ENCODE measurements at places on chromosomes 5 and 9.

DNA sequence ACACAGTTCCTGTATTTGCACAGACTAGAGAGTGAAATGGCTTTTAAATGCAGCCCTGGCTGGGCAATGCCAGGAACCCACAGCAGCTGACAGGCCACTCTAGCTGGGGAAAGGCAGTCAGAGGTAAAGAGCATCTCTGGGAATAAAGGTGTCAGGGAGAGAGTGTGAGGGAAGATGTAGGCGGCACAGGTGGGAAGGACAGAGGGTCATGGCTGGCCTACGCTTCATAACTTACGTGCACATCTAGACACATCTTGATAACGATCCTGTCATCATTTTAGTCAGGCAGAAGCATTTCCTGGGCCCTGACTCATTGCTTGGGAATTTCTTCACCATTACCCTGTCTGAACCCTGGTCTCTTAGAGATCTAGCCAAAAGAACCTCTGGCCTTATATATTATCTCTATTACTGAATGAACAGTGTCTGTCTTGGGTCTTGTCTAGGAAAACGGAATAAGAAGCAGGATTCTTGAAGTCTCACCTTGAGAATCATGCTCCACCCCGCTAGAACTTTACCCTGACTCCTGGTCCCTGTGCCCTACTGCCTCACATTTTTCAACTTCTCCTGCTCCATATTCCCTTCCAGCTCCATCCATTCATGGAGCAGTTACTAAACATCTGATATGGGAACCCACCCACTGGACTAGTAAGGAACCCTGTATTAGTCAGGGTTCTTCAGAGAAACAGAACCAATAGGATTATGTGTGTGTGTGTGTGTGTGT is 106.4 kb upstream of the ELL2 start:
- peak; percentile 61 for DNase-seq

DNA sequence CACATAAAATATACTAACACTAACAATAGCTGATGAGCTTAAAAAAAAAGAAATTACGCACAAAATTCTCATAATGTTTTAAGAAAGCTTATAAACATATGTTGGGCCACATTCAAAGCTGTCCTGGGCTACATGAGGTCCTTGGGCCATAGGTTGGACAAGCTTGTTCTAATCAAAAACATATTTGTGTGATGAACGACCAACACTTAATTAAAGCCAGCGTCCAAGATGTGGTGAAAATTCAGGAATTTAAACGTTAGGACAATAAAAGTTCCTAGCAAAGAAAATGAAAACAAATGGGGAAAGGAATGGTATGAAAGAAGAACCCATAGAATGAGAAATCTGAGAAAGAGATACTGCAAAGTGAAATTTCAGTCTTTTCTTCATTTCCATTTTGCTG is 429.6 kb upstream of the DMAC1 start:
- DNase-seq: no peak

- DNase-seq: no peak
Observed at GRCh38 chr9:13278368-13279246, 885 bp downstream of the MPDZ start.

- DNase-seq: peak; percentile 1
Observed at GRCh38 chr5:122985954-122986721, 50.4 kb downstream of the PPIC start.

DNA sequence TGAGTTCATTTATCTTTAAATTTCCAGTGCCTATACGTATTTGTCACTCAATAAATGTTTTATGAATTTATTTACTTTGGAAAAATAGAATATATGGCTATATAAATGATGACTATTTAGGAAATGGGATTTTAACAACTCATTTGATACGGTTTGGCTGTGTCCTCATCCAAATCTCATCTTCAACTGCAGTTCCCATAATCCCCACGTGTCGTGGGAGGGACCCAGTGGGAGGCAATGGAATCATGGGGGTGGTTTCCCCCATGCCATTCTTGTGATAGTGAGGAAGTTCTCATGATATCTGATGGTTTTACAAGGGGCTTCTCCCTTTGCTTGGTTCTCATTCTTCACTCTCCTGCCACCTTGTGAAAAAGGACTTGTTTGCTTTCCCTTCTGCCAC is 187.6 kb upstream of the EFNA5 start:
- no peak for DNase-seq

DNA sequence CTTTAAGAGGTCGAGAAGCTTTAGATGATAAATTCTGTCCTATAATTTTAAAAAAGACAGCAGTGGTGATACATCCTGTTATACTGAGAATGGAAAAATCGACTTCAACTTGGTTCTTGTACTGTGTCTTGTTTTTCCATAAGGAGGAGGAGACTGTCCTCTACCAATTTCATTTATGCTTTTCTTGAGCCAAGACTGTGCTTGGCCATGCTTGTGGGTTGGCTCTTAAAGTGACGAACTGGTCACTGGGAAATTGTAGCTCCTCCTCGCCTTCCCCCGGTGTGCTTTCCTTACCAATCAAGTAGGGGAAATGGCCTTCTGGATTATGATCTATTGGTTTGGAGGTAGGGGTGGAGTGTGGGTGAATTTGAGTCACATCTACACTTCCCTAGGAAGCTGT is 67.1 kb upstream of the HSPB3 start:
- no peak for DNase-seq

DNA sequence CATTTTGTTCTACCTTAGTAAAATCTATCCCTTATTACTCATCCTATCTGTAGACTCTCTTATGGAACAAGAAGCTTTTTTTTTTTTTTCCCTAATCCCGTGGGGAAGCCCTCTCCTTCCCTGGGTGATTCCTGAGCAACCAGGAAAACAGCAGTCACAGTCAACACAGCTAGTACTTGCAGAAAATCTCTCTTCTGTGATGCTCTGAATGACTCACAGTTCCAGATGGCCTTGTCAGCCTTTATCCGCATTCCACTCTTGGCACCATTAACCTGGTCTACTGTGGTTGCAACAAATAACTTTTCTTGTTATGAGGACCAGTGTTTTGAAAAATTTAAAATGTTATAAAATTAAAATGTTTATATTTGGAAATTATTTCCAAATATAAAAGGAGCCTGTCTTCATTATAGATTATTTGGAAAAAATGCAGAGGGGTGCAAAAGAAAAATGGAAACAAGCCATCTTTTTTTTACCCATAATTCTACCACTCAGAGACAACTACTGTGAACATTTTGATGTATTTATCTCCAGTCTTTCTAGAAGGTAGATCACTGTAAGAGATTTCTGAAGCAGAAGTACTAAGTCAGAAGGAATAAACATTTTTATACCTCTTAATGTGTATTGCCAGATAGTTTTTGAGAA is 486.7 kb downstream of the RAB3C start:
- no peak for DNase-seq

GRCh38 chr9:15453956-15454355 is 31.3 kb downstream of the SNAPC3 start:
- DNase-seq: no peak

GRCh38 chr9:21154018-21154608 is 12.3 kb downstream of the IFNA21 start:
- DNase-seq: peak; percentile 36

DNA sequence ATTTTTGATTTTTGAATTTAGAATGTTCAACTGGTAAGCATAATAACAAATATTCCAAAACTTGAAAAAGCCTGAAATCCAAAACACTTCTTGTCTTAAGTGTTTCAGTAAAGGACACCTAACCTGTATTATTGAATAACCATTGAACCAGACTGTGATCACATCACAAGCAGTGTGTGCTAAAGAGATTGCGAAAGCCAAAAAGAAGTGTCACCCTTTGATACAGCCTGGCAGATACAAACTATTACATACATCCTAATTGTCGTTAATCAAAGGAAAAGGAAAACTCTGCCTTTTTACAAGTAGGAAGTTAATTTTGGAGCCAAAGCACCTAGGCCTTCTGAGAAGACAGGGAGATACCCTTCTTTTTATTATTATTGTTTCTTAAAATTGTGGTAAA is 8.4 kb upstream of the FAM120AOS start:
- DNase-seq: no peak

- no peak for DNase-seq
Observed at GRCh38 chr5:133472829-133473228, 139.5 kb downstream of the FSTL4 start.

- DNase-seq: no peak
Observed at GRCh38 chr5:66653325-66653724, 57.1 kb downstream of the MAST4 start.

DNA sequence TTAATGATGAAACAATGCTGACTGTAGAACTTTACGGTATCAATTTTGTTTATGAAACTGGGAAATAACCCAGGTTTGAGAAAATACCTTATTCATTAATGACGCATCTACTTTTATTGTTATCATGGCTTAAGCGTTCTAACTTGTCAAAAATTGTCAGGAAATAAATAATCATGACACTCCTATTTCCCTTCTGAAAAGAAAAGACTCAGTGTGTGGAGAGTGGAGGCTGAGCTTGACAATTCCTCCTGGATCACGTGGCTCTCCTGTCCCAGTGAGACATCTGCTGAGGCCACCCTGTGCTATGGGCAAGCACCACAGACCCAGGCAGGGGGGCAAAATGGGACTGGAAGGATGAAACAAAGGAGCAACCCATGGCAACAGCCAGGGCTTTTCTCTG is 466.4 kb downstream of the ZNF608 start:
- no peak for DNase-seq

DNA sequence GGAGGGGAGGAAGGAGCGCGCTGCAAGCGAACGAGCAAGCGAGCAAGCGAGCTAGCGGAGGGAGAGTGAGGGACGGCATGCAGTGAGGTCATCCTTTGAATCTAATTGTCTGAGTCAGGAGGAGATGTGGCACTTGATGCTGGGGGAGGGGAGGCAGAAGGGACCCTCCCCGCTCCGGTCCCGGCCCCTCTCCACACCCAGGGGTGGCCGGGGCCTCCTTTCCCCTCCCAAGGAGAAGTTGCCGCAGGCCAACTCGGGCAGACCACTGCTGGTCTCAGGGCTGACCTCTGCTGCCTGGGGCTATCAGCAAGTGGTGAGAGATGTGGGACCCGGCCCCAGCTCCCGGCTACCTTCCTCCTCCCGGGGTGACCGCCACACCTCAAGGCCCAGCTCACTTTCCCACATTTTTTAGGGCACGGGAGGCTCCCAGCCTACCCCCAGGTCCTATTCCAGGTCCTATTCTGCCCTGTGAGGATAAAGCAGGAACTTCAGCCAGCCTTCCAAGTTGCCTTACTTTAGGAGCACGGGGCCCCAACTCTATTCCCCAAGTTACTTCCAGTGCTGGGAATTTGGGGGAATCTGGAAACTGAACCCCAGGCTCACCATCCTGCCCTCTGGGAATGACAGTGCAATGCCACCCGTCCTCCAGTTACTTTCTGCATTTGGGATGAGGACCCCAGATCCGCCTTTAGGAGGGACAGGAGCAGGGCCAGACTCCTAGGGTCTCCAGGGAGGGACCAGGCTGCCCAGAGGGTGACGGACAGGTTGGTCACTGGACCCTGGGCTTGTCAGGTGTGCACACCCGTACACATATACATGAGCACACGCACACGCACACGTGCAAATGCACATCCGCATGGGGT is 11.1 kb downstream of the CNTFR start:
- DNase-seq: no peak

GRCh38 chr9:109483744-109484429 is 14.2 kb downstream of the PTPN3 start:
- DNase-seq: no peak

- DNase-seq: peak; percentile 34
Observed at GRCh38 chr9:68981789-68982188, 32.1 kb downstream of the PRKACG start.

DNA sequence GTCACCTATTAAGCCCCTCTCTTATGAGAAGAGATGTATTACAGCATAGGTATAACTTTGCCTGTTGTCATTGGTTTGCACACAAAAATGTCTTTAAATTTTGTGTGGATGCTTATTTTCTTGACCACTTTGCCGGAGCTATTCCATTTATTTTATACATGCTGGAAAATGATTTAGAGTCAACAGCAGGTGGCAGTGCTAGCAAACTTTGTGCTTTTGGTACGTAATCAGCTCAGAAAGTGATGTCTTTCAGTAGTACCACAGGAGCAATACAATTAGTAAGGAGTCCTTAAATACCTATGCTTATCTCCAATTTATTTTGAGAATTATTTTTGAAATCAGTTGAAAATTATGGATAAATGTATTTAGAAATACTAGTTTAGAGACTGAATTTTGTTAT is 19.8 kb upstream of the NUDT12 start:
- DNase-seq: peak; percentile 23

- no peak for DNase-seq
Observed at GRCh38 chr5:139232147-139232724, 34.1 kb upstream of the SIL1 start.

DNA sequence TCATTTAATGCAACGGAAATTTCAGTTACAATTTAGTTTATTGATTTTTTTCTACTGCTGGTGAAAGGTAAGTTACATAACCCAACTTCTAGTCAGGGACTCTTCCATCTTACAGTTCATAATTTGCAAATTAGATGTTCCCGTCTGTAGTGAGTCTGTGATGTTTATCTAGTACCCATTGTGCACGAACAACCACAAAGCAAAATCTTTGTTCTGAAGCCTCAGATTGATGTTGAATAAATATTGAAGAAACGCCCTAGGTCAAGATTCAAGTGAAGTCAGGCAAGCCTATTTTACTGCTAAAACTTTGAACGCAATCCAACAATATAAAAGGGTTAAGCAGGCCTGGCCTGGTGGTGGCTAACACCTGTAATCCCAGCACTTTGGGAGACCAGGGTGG is 43.1 kb downstream of the BASP1 start:
- DNase-seq: no peak

GRCh38 chr9:33921967-33922895 is 105.3 kb downstream of the UBE2R2 start:
- DNase-seq: peak; percentile 30

- DNase-seq: no peak
Observed at GRCh38 chr9:28365020-28365640, 791.8 kb upstream of the C9orf72 start.
